ENCODE measurements at places on chromosomes 1 and 21.

DNA sequence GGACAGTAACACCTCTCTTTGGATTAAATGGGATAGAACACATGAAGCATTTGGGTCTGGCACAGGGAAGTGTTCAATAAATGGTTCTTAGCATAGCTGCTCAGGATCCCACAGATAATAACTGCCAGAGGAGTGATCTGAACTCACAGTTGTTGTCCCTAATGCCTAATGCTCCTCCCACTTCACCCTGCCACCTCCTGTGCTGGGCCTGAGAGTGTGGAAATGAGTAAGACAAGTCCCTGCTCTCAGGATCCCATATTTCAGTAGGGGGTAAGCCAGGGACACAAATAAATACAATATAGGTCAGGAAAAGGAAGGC lies 19.9 kb upstream of the FOXO6 start:
- DNase-seq, result no peak

GRCh38 chr1:241343956-241344355 lies 13.0 kb downstream of the RGS7 start:
- DNase-seq, result no peak

- DNase-seq, result no peak
Measured at GRCh38 chr1:19229828-19230325, 19.8 kb upstream of the UBR4 start.

DNA sequence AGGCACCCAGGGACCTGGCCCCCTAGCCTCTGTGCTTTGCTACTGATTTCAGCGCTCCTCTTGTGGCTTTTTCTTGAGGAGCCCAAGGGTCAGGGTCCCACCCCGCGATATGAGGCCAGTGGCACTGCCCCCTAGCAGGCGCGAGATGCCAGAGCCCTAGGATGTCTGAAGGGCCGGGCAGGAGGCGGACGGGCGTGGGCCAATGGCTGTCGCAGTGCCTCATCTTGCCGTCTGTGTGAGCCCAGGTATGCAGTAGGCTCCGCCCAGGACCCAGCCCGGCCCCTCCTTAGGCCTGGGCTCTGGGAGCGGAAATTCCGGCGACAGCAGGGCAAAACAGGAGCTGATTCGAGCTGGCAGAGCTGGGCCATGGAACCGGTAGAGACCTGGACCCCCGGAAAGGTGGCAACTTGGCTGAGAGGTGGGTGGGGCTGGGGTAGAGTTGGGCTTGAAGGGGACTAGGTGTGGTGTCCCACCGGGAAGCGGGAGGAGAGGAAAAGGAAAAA lies at the start of gene CNKSR1:
TSS of gene CNKSR1 (plus strand) at position 310 of the 503 bp plus-strand sequence. CDS start at position 367, 57 bp downstream.
- DNase-seq, result no peak
